ENCODE measurements at places on chromosomes 11 and 22.
A peak's percentile ranks its signal among the peaks of the same experiment; 100 is the strongest.

DNA sequence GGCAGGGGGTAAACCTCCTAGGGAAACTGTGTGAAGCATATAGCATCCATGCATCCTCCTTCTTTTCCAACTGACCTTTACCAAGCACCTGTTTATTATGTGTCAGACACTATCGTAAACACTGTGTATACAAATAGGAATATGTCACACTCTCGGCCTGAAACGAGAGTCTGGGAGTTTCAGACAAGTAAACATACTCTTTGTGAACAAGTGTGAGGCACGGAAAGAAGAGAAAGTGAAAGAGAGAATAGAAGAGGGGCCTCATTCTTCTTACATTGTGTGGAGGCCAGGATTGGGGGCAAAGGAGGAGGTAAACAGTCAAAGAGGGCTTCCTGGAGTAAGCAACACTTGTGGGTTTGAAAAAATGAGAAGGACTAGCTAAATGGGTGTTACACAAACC lies 16.4 kb downstream of the CSNK2A3 start:
- no peak for DNase-seq

DNA sequence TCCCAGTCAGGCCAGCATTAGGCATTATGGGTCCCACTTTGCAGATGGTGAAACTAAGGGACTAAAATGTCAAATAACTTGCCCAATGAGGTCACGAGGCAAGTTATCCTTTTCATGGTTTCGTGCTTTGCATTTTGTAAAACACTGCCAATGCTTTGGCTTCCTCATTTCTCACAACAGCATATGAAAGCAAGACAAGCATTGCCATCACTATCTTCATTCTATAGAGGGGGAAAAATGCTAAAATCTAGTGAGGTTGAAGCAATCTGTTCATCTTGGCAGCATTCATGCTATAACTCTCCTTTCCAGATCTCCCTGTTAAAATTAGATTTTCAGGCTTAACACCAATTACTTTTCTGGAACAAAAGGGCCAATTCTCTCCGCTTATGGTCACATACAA lies 14.8 kb downstream of the FAM181B start:
- DNase-seq = no peak

DNA sequence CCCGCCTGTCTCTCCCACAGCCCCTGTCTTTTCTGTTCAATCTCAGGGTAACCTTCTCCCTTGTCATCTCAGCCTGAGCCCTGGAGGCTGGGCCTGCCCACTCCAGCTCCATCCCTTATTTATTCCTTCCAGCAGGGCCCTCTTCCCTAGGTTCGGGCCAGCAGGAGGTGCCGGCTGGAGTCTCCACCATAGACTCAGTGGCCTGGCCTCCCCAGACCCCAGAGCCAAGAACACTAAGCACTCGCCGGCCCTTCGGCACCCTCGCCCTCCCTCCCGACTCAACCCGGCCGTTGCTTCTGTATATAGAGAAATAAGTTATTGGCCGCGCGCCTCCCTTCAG lies 1.4 kb upstream of the RAB1B start:
- DNase-seq = no peak

DNA sequence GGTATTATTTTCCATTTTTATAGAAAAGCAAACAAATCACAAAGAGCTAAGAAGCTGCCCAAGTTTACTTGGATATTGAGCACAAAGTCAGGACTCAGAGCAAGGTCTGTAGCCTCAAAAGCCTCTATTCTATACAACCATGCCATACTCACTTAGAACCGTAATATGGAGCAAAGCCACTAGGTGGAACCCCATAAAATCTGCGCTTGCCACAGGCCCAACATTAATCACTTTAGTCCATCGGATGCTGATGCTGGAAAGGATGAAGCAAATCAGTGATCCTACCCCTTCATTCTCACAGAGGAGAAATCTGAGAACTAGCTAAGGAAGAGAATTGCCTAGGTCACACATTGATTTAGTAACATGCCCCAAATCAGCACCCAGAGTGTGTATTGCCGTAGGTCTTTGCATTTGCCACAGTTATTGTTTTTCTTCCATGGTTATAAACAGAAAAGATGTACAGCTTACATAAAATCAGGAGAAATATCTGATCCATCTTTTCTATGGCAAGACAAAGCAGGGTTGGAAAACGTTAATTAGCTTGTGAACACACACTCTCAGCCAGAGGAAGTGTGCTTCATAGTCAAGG lies 56.7 kb upstream of the RAB38 start:
- DNase-seq = peak; percentile 5

DNA sequence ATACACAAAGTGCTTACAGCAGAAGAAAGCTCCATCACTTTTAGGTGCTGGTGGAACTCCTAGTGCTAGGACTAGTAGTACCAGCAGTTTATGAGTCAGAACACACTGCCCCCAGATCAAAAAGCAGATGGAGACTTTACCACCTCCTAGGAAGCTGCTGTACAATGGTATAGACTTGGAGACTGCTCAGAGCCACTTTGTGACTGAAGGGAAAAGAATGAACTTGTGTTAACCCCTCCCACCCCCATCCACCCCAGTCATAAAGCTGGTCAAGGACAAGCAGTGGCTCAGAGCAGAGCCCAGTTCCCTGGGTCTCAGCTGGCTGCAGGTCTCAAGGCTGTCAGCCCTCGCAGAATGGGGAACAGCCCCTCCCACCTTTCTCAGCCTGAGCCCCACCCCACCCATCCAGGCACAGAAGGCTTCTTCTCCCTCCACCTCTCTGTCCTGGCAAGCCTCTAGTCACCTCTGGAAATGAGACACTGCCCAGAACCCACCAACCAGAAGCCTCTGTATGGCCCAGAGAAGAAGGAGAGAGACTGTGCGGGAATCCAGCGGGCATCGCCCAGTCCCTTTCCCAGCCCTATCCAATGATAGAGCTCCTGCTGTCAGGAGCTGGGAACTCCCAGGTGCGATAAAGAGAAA lies 23.8 kb downstream of the PACSIN2 start:
- no peak for DNase-seq

- no peak for DNase-seq
These were observed 845.4 kb downstream of the OPCML start for GRCh38 chr11:132686886-132687285.

DNA sequence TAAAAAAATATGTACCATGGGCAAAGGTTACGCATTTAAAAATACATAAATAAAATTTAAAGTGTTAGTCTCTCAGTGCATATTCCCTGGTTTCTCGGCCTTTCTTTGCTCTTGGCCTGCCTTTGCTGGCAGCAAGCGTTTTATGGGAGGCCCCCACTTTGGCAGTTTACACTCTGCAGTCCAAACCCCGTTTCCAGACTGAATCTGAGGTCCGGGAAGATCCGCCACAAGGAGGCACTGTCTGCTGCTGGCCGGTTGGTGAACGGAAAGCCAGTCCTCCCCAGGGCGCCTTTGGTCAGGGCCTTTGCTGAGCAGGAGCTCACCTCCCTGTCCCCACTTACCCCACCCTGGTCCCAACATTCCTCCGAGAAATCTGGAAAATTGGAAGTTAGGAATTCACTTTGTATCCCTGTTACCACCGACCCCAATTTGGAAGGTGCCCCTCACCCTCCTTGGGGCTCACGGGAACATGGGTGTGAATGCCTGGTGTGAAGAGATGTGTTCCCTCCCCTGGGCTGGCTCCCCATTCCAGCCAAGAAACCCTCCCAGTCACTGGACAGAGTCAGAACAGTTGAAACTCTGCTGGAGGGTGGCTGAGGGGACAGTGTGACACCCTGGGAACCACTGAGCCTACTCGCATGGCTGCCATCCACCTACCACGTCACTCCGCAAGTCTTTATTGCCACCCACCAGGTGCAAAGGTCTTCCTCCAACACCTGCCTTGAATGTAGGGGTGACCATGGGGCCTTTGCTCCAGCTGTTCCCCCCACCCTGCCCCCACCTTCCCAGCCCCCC lies 9.4 kb upstream of the SF1 start:
- DNase-seq = peak; percentile 76

DNA sequence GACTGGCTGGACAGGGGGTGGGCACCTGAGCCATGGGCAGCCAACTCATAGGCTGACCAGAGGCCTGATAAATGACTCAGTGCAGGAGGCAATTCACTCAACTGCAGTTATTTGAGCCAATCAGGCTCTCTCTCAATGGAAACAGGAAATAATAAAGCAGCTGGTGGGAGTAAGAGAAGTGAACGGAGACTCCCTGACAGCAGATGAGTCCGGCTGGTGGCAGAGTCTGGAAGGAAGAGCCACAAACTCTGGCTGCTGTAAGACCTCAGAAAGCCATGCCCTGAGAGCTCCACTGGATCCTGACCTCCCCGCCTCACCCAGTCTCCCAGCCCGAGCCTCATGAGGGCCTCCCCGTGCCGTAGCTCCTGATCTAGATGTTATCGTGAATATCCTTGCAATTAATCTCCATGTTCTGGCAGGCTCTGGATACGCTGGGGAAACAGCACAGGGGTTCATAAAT lies 69.8 kb downstream of the TRIM29 start:
- DNase-seq = no peak

DNA sequence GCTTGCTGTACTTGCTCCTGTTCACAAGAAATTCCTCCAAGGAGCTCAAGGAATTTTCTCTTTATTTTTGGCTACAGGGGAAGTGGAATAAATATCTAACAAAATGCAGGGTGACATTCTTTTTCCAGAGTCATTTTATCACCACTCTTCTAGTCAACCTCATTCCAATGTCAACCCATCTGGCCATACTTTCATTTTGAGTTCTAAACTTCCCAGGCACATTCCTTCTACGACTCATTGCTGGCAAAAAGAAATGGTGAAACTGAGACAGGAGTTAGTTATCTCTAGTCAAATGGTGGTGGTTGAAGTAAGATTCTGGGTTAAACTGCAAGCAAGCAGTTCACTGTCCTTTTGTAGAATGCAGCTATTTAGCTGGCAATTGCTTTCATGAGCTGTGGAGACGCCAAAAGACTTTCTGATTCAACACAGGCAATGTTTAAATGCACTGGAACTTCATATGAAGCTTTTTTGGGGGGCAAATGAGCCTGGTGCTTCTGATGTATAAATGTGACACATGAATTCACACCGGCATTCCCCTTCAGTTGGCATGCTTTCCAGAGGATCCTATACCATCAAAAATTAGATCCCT lies 304.6 kb downstream of the CADM1 start:
- DNase-seq = no peak

- DNase-seq = no peak
These were observed 235.2 kb upstream of the B3GAT1 start for GRCh38 chr11:134647066-134647743.

- DNase-seq = no peak
These were observed 87.2 kb upstream of the CADM1 start for GRCh38 chr11:115591380-115591779.

DNA sequence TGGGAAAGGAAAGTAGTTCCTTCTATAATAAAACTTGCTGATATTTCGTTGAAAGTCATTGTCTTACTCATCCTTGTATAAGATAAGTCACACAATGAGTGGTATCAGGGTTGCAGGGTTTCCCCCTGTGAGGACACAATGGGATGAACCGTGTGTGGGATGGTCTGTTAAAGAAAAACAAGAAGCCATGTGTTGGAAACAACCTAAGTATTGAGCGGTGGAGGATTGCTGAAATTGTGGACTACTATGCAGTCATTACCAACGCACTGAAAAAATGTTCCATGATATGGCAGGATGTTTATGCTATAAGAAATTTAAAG lies 28.6 kb downstream of the PTPRJ start:
- no peak for DNase-seq

GRCh38 chr11:60880643-60881282 lies 13.4 kb downstream of the ZP1 start:
- DNase-seq = peak; percentile 25

GRCh38 chr11:82759649-82760048 lies 26.0 kb upstream of the FAM181B start:
- DNase-seq = no peak

DNA sequence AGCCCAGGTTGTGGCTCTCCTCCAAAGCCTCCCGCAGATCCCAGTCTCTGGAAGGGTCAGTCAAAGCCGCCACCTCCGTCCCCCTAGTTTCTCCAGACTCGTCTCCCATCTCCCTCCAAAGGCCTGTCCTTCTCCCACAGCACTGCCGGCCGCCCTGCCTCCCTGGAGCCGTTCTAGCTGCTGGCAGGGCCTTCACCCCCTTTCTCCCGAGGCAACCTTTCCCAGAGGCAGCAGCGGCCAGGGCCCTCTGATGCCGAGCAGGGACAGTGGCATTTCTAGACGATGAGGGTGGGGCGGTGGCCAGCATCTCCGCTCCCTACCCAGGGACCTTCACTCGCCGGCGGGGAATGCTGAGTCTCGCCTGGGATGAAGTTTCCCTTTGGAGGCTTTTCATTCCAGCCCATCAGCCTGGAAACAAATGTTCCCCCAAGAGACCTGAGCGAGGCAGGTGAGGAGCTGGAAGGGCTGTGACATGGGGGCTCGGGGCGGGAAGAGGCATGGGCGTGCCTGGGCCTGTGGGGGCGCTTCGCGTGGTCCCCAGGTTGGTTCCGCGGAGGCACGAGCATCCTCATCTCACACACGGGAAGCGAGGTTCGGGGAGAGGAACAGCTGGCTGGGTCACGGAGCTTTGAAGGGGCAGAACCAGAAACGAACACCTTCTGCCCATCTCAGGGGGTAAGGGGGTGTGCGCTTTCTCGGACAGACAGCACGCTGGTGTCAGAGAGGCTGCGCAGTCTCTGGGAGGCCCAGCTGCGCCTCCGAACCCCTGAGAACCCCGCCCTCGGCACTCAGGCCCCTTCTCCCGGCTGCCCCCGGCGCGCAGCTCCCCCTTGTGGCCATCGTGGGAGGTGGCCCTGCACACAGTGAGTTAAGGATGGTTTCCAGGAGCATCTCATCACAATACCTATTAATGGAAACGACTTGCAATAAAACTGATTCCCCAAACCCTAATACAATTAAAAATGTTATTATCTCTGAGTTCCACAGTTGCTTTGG lies 18.1 kb upstream of the KLHL35 start:
- DNase-seq = peak; percentile 65

DNA sequence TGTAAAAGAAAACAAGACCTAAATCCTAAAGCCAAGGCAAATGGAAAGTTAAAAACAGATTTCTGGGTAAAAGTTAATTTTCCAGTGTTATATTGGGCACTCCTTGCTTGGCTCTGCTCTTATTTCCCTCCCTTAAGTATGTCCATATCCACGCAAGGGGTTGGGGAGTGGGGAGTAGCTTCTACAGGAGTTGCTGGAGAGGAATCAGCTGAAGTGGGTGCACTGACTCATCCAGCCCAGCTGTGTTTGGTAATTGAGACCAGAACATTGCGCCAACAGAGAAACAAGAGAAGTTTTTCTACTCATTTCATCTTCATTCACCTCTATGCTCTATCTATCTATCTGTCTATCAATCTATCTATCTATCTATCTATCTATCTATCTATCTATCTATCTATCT lies 298.4 kb upstream of the PDGFD start:
- no peak for DNase-seq

GRCh38 chr11:125939081-125939521 lies 6.7 kb upstream of the VSIG10L2 start:
- DNase-seq = no peak

DNA sequence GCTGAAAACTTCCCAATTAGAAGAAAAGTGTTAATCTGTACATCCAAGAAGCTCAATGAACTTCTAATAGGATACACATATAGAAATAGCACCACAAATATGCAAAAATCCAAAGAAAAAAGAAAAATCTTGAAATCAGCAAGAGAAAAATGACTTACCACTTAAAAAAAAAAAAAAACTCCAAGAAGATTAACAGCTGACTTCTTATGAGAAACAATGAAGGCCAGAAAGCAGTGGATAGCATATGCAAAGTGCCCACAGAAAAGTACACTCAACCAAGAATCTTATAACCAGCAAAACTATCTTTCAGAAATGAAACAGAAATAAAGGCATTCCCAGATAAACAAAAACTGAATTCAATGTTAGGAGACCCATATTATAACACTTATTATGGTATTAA lies 29.9 kb upstream of the OR5B12 start:
- DNase-seq = no peak
